ENCODE measurements at places on chromosomes 3 and 15.

DNA sequence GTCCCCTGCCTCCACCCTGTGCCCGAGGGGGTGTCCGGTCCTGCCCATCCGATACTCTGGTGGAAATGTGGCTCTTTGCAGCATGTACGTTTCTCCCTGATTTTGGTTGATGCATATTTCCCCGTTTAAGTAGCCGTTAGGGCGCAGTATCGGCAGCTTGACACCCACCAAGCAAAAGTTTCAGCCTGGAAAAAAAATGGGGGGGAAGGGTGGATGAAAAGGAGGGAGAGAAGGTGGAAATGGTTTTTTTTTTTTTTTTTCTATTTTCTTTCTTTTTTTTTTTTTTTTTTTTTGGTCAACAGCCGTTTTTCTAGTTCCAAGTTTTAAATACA, 1.3 kb downstream of the RAP2B start:
- DNase-seq: no peak

GRCh38 chr3:72614394-72615074, 233.7 kb downstream of the SHQ1 start:
- no peak for DNase-seq

- no peak for DNase-seq
Observed at GRCh38 chr3:194475978-194476377, 10.8 kb downstream of the ATP13A3 start.

DNA sequence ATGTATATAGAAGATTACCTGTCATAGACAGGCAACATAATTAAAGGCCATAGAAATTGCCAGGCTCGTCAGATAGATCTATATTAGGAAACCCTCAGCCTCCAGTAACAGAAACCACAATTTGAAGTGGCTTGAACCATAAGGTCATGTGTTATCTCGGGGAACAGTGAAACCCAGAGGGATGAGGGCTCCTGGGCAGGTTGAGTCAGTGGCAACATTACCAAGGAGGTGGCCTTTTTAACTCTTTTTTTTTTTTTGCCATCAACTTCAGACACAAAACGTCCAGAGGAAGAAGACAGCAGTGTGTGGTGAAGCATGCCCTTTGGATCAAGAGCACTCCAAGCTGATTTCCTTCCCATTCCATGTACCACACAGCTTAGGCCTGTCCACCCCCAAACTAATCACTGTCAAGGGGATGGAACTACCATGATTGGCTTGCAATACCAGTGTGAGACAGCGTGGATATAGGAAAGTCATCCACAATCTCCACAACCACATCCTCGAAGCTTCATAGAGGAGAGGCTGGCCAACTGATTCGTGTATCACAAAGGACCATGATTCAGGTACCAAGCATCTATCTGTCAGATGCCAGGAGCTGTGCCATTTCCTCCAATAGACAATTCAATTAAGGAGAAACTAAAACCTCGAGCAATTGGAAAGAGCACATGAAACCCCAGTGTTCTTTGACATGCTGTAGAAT, 999 bp upstream of the KIF7 start:
- DNase-seq: no peak

DNA sequence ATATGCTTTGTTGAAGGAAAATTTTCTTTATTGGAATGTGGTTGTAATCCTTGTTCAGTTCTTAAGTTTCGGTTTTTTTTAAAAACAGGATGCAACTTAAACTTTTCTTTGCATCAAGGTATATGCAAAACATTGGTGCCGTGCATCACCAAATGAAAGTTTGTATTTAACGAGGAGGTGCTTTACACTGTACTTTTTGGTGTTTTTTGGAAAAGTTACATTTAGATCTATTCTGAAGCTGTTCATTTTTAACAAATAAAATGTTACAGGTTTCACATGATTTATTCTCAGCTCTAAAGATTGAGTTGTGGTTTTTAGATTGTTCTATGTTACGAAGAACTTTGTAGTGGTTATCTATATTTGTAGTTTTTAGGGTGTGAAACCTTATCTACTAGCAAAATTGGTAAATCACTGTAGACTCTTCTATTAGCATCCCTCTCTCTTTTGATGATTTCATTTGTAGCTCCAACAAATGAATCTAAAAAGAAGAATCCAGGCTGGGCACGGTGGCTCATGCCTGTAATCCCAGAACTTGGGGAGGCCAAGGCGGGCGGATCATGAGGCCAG, 7.0 kb upstream of the LRCH3 start:
- no peak for DNase-seq

DNA sequence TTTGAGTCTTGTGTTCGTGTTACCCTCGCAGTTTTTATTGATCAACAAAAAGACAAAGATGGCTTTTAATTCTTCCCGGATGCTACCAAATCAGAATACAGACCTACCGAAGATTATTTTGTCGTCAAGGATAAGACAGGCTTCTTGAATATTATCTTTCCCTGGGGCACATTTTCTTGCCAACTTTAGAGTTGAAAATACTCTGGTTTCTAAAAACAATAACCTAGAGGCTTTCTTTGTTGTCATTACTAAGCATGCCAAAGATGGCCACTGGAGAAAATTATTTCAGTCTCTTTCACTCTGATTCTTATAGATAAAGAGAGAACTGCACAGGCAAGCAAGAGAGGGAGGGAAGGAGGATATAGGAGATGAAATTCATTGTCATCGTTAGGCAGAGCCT, 33.9 kb downstream of the OXNAD1 start:
- no peak for DNase-seq

Measured in esophagus squamous epithelium (tissue), 5 donors.